ENCODE measurements at places on chromosomes 11 and 22. TPM values are rescaled to one million over a fixed set of nuclear protein-coding genes. Genes with fewer than 3 reads are reported as not detected.

The C1QTNF4 gene
- total RNA-seq, result not detected

The BIRC2 gene
- total RNA-seq, result 26.6 TPM

The F2 gene
- total RNA-seq, result 825 TPM

The CXCR5 gene
- not detected for total RNA-seq

The CLCF1 gene
- 0.51 TPM for total RNA-seq

The ZNF408 gene
- 6.0 TPM for total RNA-seq

The KREMEN1 gene
- total RNA-seq, result 2.5 TPM

The MAPK8IP1 gene
- 2.4 TPM for total RNA-seq

The PKP3 gene
- total RNA-seq, result 0.47 TPM

The KLHL35 gene
- total RNA-seq, result not detected

The MSANTD4 gene
- 9.6 TPM for total RNA-seq

The VWA5A gene
- total RNA-seq, result 3.5 TPM

The DAGLA gene
- 1.00 TPM for total RNA-seq

The ZNF280B gene
- total RNA-seq, result 0.10 TPM

The AIFM3 gene
- 0.97 TPM for total RNA-seq

The NRIP3 gene
- total RNA-seq, result 0.84 TPM

The CCDC89 gene
- not detected for total RNA-seq

The GRAP2 gene
- total RNA-seq, result 0.46 TPM

The ALDH3B1 gene
- total RNA-seq, result 7.4 TPM

The UBQLNL gene
- 0.21 TPM for total RNA-seq

The C11orf42 gene
- total RNA-seq, result not detected

The KCNJ11 gene
- total RNA-seq, result 3.7 TPM

The SHANK3 gene
- total RNA-seq, result 9.7 TPM

The TBX10 gene
- 0.49 TPM for total RNA-seq

The TRIM51 gene
- total RNA-seq, result not detected

The DDX10 gene
- 7.4 TPM for total RNA-seq

The PAX6 gene
- total RNA-seq, result not detected
